Epithelial cell of proximal tubule (primary cell): ENCODE measurements at places on chromosomes 1 and 21. TPM values are rescaled to one million over a fixed set of nuclear protein-coding genes. Genes with fewer than 3 reads are reported as not detected.

CCDC24 gene
- total RNA-seq = 6.6 and 7.3 TPM in 2 replicates

RIIAD1 gene
- not detected in 2 replicates for total RNA-seq

BLACAT1 gene
- total RNA-seq = 0.36 and 3.9 TPM in 2 replicates

TMEM269 gene
- total RNA-seq = not detected in 2 replicates

S100A7A gene
- not detected in 2 replicates for total RNA-seq

FMO5 gene
- 0.29 and 1.0 TPM in 2 replicates for total RNA-seq

DNA sequence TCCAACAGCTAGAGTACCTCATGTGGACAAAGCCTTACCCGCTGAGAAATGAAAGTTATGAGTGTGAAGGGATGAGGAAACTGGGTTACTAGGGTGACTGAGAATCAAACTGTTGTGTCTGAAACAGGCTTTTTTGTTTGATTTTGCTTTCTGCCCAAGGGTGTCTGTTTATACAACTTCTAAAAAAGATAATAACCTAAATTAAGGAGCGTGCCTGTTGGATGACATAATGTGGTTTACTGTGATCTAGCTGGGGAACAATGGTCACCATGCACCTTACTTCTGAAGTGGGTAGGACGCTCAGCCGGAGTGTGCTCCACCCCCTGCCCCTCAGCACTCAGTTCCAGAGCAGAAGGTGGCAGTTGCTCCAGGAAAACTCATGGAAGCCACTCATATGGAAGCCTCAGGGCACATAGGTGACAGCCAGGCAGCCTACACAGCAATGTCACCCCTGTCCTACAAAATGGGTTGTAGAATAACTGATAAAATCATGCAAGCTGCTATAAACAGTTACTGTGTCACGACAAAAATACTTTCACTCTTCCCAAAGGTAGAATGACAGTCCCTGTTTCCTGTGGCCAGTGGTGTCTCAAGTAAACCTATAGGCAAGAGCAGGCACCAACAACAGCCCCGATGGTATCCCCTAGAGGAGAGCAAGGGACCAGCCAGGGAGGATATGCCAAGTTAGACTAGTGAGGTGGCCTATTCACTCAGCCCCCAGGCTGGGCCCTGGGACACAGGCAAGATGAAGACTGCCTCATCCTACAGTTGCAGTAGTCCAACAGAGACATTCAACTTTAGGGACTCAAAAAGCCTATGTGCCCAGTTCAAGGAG is 29.3 kb downstream of the SIPA1L2 start:
- DNase-seq = no peak

DNA sequence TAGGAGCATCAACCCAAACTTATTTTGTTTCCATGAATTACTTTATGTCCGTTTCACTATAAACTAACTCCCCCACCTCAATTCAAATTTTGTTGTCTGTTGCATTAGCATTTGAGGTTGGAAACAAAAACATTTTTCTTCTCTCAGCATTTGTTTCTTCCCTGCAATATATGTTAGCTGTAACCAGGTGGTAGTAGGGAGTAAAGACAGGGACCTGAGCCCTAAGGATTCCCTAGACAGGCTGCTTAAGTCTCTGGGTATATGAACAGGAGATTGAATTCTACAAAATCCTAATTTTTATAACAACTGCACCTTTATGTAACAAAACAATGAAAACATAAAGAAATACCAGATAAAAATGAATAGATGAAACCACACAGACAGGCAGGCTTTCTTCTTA is 242.6 kb downstream of the PAPPA2 start:
- DNase-seq = no peak

DNA sequence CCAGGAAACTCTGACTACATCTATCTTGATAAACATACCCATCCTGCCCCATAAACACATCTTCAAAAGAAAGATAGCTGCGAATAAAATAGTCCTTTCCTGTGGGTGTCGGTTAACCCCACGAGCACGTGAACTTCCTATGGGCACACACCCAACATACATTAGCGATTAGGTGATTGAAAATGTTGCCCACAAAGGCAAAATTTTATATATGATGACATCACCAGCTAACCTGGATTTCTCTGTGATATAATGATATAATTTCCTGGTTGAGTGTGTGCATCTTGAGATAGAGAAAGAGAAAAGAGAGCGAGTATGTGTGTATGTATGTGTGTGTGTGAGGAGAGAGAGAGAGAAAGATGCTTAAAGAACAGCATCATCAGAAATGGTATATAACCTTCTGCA is 296.1 kb downstream of the PTPRC start:
- no peak for DNase-seq

- no peak for DNase-seq
Observed at GRCh38 chr21:28550057-28550825, 442.4 kb downstream of the LTN1 start.

GRCh38 chr1:158289811-158290210 is at the start of gene CD1C:
CD1C (plus strand) TSS chr1:158289923; CDS start chr1:158290065, 142 bp downstream.
- DNase-seq = no peak

- no peak for DNase-seq
Observed at GRCh38 chr21:29582855-29583254, 284.1 kb downstream of the BACH1 start.

GRCh38 chr21:29418813-29419212 is 120.1 kb downstream of the BACH1 start:
- no peak for DNase-seq

GRCh38 chr1:28148880-28149195 is 27.7 kb downstream of the PTAFR start:
- DNase-seq = no peak

GRCh38 chr1:242674951-242675645 is 150.6 kb upstream of the PLD5 start:
- DNase-seq = no peak

DNA sequence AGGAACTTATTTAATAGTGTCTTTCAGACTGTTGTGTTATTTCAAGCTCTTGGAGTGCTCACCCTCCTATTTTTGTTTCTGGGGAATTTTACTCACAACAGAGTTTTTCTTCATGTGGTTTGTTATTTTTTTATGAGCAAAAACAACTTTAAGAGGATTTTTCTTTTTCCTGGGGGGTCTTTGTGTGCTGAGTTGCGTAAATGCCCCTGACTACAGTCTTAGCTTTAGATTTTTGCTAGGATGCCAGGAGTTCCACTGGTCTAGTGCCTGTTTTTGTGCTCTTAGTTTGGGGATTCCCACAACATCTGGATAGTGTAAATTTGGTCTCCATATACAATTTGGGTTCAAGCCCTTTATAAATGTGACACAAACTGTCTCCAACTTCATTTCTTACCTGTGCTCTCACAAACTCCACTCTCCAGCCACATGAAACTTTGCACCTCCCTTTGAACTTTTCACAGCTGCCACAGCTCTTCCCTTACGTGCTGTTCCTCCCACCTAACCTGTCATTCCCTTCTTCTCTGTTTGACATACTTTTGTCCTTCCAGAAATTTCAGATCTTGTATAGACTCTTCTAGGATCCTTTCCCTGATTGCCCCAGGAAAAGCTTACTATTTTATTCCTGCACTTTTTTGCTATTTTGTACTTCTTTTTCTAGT is 180.2 kb downstream of the CRB1 start:
- no peak for DNase-seq

DNA sequence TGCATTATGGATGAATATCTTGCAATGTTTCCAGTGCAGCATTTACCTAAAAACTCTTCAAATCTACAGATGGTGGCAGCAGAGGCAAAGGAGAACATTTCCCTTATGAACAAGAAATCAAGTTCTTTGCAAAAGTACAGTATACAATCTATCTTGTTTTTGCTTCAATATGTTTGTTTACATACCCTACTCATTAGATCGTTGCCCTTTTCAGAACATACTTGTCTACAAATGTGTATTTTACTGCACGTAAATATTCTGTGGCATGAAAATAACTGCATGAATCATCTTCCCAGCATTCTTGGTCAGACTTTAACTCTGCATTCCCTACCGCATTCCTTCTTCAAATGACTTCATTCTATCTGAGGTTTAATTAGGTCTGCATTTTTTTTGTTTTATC is 212.7 kb downstream of the ZP4 start:
- peak; percentile 56 for DNase-seq

GRCh38 chr1:60747353-60747752 is 335.0 kb upstream of the NFIA start:
- DNase-seq = no peak

DNA sequence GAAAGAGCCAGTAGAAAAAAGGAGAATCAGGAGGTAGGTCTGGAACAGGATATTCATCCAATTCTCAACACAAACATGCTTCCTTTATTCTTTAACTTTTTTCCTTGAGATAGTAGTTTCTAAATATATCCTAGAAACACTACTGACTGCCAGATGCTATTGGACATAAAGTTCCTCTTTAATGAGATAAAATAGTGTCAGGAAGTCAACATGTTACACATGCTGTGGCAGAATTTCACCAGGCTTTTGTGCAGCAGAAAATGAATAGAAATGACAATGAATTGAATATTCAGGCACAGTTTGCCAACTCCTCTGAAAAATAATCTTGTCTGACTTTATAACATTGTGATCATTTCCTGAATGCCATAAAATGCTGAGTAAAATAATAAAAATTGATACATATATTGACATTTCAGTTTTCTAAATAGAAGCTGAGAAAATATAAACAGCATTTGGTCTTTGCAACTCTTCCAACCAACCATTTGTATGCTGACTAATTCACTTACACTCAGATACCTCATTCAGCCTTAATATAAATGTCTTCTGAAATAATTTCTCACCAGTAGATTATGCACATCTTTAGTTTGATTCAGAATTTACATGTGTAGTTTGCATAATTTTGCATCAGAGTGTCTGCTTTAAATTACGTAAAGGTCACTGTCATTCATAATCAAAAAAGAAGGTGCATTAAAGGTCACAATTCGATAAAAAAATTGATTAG is 486.1 kb upstream of the ADGRL2 start:
- no peak for DNase-seq

DNA sequence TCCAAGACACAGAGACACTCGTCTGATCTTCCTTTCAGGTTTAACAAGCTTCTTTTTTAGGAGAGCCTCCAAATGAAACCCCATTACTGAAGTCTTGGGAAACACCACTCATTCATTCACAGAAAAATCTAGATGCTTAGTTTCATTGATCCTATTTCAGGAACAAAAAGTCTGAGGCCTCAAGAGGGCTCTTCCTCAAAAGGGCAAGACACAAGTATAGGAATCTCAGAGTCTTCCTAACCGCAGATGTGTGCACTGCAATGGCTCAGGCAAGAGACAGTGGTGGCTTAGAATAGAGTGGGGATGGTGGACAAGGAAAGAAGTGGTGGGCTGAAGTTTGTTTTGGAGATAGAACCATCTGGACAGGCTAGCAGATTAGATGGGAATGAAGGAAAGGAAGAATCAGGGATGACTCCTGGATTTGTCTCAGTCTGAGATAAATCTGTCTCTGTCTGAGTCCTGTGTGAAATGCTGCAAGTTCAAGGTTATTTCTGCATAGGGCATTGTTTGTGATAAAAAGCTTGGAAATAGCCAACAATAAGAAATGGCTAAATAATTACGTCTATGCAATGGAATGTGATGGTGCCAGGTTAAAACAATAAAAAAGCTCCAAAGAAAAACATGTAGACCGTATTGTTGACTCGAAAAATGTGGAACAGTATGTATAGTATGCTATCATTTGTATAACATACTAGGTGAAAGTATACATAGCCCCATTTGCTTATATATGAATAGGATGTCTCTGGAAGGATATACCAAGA is 8.9 kb upstream of the CTSE start:
- no peak for DNase-seq

DNA sequence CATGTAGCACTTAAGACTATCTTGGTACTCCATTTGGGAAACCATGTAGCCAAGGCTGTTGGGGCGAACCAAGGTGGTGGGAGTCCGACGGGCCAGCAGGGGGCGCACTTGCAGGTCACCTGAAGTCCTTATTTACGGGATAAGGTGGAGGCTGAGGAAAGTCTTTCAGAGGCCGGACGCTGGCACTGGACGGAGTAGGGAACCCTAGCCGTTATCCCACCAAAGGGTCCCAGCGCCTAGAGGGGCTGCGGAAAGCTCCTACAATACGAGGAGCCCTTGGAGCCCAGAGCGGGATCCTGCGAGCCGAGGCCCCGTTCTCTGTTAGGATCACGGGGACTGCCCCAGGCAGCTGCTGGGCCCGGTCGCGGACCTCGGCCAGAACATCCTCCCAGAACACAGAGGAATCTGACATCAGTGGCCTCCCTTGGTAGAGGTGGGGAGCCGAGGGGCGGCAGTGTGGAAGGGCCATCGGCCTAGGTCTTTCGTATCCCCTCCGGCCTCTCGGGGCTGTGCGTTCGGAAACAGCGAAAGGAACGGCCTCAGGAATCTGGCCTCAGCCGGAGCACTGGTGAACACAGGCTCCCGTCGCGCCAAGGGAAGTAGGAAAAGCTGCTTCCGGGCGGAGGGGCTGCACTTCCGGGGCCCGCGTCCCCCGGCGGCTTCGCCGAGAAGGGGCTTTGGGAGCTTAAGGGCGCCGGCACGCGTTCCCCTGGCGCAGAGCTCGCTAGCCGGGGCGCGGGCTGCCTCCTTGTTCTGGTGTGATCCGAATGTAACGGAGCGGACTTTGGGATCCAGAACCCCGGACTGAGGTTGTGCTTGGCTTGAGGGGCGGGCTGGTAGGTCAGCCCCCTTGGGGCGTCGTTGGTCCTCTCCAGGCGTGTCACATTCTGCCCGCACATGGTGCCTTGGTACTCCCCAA is 29.9 kb upstream of the RPTN start:
- no peak for DNase-seq

GRCh38 chr1:225612287-225612686 is 40.6 kb downstream of the ENAH start:
- DNase-seq = no peak

DNA sequence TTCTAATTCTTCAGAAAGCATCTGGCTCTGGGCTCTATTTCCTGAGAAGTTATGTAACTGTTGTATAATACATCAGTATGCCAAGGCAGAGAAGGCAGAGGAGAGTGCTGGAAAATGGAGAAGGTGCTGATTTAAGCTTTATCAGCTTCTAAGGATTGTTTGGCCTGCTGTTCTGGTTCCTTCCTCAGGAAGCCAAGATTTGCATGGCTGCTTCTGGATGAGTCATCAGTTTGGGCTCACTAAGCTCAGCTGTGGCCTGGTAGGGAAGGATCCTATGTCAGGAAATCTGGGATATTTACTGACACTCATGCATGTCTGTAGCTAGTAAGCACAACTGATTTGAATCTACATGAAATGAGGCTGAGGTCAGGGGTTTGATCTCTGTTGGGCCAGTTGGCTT is 73.2 kb upstream of the ADGRL4 start:
- peak; percentile 96 for DNase-seq

GRCh38 chr1:72060466-72061245 is 221.7 kb downstream of the NEGR1 start:
- DNase-seq = no peak

- no peak for DNase-seq
Observed at GRCh38 chr21:29511096-29511495, 212.4 kb downstream of the BACH1 start.
